Activated B cell treated with CpG ODN at 0.5 μM for 24 hours (primary cell): ENCODE measurements at places on chromosomes 13 and 19. TPM values are rescaled to one million over a fixed set of nuclear protein-coding genes. Genes with fewer than 3 reads are reported as not detected.

KLF5 gene
- 0.35 and 0.69 TPM in 2 replicates for total RNA-seq

PLPPR2 gene
- 1.5 and 2.2 TPM in 2 replicates for total RNA-seq

CNFN gene
- 1.00 and 2.4 TPM in 2 replicates for total RNA-seq

NDUFA3 gene
- total RNA-seq, result 94.7 and 96.1 TPM in 2 replicates

DNA sequence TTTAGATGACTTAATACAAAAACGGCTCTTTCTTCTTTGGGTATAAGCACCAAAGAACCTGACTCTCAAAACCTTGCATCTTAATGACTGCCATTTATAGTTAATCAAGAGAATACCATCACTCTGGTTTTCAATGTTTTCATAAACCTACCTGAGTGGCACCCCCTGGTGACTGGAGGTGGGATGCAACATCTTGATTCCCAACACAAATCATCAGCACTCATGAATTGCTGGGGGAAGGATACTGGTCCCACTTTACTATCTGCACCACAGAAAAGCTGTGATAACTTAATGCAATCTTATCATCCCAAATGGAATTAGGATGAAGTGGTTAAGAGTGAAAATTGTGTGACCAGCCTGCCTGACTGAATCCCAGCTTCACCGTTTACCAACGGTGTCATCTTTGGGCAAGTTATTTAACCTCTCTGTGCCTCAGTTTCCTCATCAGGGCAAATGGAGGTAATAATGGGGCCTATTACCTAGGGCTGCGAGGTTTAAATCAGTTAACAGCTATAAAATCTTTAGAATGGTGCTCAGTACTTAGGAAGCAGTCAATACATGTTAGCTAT is 366.4 kb downstream of the KLF12 start:
- DNase-seq, result no peak

DNA sequence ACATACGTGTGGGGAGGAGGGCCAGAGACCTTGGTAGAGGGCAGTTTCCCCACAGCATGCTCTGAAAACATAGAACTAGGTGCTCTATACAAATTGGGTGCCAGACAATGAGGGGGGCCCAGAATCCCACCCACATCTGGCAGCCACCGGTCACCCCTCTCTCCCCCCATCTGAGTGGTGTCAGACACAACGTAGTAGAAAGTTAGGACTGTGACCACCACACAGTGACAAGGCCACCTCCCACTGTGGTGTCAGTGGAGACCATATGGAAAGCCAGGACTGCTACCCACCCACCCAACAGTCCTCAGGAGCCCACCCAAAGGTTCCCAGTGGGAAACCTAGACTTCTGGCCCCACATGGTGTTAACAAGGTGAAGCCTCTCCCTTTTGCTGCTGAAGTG is 2.1 kb upstream of the ATP4B start:
- no peak for DNase-seq

DNA sequence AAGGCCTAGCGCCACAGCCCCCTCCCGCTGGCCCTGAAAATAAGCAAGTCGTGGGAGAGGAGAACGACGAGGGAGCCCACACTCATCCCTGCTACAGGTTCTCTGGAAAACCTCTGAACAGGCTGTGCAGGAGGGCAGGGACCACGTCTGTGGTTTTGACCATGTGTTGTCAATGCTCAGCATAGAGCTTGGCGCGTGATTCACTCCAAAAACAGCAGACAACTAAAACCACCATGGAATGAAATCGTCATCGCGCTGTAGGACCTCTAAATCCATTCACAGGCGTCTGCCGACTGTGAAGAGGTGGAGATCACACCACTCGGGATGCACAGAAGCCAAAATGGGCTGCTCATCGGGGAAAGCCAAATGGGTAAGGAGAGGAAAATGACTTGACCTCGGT is 121.3 kb downstream of the COL4A1 start:
- no peak for DNase-seq
